ENCODE measurements at places on chromosomes 7 and 10.

GRCh38 chr10:123774132-123774742 is 108.1 kb downstream of the GPR26 start:
- DNase-seq: no peak
- H3K27ac ChIP-seq: no peak overlapping the region
- H3K4me1 ChIP-seq: peaks cover 13% of the 10 kb centered on the region
- H3K27me3 ChIP-seq: no peaks in the 10 kb centered on the region

DNA sequence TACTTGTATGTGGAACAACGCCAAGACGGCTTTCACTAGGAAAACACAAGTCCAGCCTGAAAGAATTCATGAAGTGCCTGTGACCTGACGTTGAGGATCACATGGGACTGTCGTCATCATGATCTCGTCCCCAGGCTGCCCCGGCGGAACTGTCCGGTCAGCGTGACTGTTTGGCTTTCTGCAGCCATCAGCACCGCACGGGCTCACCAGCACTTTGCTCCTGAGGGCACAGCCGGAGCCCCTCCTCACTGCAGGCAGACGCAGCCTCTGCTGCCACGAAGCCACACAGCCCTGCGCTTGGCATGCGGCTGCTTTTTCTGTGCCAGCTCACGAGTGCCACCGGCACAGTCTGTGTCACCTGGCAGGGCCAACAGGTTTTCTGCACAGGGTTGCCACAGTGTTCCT is 9.4 kb upstream of the GET4 start:
- H3K4me3 ChIP-seq: no peak overlapping the region
- DNase-seq: peak; percentile 60
- H3K27me3 ChIP-seq: no peaks in the 10 kb centered on the region
- peak overlapping the region; percentile 90 for H3K27ac ChIP-seq
- H3K36me3 ChIP-seq: no peaks in the 10 kb centered on the region

GRCh38 chr10:14554091-14554490 is 220.6 kb downstream of the FAM107B start:
- no peak overlapping the region for H3K4me3 ChIP-seq
- H3K27ac ChIP-seq: peak overlapping the region; percentile 69
- peak; percentile 41 for DNase-seq
- H3K27me3 ChIP-seq: no peaks in the 10 kb centered on the region
- H3K4me1 ChIP-seq: peaks cover 80% of the 10 kb centered on the region

DNA sequence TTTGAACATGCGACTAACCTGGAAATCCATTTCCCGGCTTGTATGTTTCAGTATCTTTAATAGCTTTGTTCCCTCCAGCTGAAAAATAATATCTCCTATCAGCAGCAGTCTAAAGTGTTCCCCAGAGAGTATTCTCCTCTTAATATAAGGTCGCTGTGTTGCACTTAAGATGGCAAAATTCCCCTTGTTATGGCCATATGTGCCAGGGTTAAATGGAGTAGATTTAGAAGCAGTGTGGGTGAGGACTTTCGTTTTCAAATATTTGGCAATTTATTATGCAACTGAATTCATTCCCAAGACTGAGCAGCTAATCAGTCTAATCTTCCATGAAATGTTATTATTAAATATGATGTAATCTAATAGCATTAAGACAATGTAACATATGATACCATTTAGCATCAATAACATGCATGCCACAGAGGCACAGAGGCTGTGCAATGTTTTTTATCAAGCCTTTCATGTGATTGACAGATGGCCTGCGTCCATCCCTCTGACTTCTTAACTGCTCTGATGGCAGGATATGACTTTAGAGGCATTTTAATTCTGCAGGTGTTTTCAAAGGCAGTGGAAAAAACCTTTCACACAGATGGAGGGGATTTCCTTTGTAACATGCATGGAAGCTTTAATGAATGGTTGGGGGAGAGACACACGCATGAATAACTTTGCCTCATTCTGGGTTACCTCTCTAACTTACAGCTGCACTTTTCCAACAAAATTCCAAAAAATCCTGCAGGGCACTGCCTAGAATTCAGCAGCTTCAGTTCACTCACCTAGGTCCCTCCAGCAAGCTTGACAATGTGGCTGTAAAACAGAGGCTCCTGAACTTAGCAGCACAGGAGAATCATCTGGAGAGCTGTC is 55.1 kb upstream of the ZPBP start:
- no peak for DNase-seq
- H3K27ac ChIP-seq: no peak overlapping the region
- no peaks in the 10 kb centered on the region for H3K4me1 ChIP-seq
- H3K36me3 ChIP-seq: no peaks in the 10 kb centered on the region

GRCh38 chr7:130048906-130049305 is 2.3 kb downstream of the ZC3HC1 start:
- H3K4me1 ChIP-seq: no peaks in the 10 kb centered on the region
- no peaks in the 10 kb centered on the region for H3K36me3 ChIP-seq
- no peak overlapping the region for H3K4me3 ChIP-seq
- H3K27me3 ChIP-seq: no peaks in the 10 kb centered on the region
- no peak overlapping the region for H3K27ac ChIP-seq
- DNase-seq: no peak

DNA sequence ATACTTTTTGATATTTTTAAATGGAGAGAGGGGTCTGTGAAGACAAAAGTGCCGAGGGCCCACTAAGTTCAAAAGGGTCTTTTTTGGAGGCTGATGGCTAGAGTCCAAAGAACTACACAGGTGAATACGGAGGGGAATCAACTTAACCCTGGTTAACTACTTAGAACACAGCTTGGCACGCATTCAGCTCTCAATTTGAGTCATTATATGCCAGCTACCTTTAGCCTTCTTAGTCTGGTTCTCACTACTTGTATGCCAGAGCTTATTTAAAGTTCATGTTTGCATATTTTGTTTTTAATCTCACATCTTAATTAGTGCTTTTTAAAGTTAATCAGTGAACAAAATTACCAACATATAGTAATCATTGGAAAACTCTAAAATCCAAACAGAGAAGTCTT is 80.8 kb downstream of the VWDE start:
- H3K36me3 ChIP-seq: no peaks in the 10 kb centered on the region
- no peak overlapping the region for H3K27ac ChIP-seq
- no peak overlapping the region for H3K4me3 ChIP-seq
- no peaks in the 10 kb centered on the region for H3K27me3 ChIP-seq
- H3K4me1 ChIP-seq: peaks cover 5% of the 10 kb centered on the region
- no peak for DNase-seq

DNA sequence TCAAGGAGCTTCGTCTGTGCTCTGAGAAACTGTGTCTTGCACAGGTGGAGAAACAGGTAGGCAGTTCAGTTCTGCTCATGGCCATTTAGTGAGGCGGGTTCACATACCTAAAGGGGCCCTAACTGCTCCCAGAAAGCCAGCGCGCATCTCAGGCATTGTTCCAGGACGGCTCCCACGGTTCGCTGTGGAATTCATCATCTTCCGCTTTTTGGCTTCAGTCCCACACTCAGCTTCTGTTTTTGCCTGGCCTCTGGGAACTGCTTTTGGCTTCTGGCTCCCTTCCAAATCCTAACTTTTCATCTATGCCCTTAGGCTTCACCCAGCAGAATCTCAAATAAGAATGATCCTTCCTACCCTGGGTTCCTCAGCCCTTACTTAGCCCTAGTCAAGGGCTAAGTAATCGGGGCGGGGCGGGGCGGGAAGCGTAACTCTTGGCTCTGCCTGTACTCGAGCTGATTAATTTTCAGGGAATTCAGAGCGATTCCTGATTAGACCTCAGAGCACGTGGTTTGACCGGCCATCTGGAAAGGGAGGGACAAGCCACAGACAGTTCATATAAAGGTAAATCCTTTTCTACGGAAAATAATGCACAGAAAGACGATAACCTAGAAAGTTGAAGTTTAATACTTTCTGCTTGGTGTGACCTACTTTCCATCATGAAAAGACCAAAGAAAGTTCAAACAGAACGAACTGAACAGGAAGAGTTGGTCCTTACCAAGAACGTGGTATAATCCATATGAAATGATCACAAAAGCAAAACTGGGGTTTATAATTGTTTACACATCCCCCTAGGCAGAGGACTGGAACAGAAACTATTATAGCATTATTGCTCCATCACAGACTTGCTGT is 105.7 kb downstream of the ST8SIA6 start:
- H3K36me3 ChIP-seq: no peaks in the 10 kb centered on the region
- H3K27me3 ChIP-seq: no peaks in the 10 kb centered on the region
- peak; percentile 23 for DNase-seq
- no peak overlapping the region for H3K27ac ChIP-seq
- H3K4me1 ChIP-seq: no peaks in the 10 kb centered on the region

DNA sequence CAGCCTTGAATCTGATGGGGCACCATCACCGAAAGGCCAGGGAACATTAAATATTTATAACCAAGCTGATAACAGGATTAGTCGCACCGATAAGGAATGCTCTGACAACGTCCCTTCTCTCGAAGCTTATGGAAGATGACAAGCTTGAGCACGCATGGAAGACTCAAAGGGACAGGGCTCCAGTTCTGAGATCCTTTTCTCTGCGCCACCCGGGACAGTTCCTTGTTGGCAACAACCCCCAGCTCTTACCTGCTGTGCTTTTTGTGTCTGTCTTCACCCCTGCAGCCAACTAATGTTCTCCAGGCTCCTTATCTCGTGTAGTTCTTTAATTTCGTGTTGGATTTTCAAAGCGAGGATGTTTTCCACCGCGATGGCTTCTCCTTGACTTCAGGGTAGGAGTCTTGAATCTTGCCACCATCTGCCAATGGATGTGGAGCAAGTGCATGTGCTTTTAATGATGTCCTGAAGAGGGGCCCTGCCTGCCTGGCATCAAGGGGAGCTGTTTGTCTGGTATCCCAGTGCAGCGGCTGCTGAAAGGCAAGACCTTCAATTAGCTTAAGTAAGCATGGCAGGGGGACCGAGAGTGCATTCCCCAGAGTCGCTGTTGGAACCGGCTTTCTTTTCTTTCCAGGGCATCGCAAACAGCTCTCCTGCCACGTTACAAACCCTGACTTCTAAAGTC is 354 bp upstream of the FERD3L start:
- H3K4me3 ChIP-seq: no peak overlapping the region
- no peak overlapping the region for H3K27ac ChIP-seq
- no peaks in the 10 kb centered on the region for H3K4me1 ChIP-seq
- no peak for DNase-seq
- no peaks in the 10 kb centered on the region for H3K36me3 ChIP-seq
- peaks cover 70% of the 10 kb centered on the region for H3K27me3 ChIP-seq
